ENCODE measurements at places on chromosomes 3 and 15.

- no peak for DNase-seq
Observed at GRCh38 chr15:73582851-73583379, 50.3 kb downstream of the NPTN start.

- DNase-seq, result no peak
Observed at GRCh38 chr15:38046257-38047051, 112.0 kb downstream of the TMCO5A start.

DNA sequence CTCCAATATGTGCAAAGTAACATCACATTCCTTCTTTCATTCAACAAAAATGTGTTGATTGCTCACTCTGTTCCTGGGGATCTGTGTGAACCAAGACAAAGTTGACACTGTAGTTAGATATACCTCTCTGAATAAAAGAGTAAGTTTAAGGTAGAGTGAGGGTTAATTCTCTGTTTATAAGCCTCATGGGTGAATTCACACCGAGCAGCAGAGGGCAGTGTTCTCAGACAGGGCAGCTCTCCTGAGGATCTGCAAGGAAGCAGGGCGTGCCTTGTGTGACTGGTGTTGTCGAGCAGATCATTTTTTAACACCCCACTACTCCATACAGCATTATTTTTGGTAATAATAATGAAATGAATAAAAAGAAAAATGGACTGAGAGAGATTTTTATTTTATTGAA is 34.4 kb downstream of the PAQR9 start:
- peak; percentile 41 for DNase-seq

DNA sequence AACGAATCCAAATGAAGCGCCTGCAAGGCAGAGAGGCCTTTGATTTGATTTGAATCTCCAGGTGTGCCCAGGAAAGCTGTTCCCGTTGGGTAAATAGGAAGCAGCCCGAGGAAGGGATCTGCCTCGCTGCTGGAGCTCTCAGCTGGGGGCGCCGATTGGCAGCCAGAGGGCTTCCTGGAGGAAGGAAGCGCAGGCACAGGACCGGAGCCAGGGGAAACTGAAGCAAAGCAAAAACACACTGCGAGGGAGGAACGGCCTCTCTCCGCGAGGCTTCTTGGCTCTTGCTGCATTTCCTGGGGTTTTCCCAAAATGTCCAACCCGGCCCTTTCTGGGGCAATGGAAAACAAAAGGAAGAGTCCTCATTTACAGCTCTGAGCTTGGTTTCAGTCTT is 80.3 kb downstream of the TMEM266 start:
- no peak for DNase-seq

DNA sequence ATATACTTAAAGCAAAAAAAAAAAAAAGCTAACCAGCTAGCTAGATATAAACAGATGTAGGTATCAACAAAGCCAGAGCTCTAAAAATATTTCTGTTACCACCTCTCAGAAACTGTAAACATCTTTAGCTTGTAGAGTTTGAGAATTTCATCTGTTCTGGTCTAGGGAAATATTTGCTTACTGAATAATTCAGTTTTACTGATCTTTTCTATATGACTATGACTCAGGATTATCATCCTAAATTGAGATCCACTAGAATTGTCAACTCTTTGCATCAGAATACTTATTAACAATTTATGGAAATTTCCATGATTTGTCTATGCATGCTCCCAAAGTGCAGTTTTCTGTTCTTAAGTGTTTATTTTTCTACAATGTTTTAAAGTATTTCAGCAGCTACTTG is 517.3 kb downstream of the DIPK2A start:
- DNase-seq, result no peak

DNA sequence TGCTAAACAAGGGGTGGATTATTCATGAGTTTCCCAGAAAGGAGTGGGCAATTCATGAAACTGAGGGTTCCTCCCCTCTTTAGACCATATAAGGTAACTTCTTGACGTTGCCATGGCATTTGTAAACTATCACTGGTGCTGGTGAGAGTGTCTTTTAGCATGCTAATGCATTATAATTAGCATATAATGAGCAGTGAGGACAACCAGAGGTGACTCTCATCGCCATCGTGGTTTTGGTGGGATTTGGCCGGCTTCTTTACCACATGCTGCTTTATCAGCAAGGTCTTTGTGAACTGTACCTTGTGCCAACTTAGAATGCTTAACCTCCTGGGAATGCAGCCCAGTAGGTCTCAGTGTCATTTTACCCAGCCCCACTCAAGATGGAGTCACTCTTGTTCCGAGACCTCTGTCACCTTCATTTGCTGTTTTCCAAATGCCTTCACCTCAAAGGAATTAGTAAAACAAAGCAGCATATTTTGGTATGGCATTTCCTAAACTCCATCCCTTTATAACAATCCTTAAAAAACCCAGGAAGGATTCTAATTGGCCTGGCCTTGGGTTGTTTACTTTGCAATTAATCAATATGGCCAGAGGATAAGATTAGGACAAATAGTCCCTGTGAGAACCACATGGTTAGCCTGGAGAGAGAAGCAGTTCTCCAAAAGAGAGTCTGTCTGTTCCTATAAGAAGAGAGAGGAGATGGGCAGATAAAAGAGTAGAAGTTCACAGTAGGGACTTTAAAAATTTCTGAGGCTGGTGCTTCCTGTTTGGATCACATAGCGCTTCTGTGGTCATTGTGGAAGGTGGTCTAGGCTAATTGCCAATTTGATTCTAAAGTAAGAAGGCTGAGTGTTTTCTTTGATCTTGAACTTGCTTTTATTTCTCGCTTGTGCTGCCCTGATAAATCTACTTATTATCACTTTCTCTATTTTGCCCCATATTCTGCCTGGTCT is 155.2 kb upstream of the EOMES start:
- no peak for DNase-seq

DNA sequence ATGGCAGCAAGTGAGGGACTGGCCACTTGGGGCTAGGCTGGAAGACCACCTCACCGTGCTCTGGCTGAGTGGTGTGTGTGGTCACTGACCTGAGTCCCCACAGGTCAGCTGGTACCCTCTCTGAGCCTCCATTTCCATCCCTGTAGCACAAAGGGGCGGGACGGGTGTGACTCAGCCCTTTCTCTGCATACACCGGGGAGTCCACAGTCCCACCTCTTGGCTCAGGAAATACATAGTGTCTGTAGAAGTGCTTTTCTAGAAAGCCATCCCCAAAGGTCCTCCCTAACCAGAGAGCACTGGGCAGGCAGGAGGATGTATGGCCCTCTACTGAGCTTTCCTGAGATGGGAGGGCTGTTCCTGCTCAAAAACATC is 27.2 kb downstream of the WNT7A start:
- no peak for DNase-seq

DNA sequence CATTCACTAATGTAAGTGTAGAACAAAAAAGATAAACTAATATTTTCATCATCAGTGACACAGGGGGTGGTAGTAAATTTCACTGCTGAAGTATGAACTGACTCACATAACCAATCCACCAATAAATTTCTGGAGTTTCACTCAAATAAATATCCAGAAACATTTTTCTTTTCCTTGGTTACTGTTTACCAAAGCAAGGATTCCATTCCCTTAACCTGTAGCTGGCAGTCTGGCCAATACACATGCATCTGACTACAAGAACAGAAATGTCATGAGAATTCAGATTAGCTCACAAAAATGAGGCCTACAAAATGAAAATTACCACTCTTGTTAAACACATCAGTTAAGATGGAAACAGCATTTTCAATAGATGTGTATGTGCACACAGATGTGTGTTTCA is 80.3 kb downstream of the STAG1 start:
- no peak for DNase-seq

DNA sequence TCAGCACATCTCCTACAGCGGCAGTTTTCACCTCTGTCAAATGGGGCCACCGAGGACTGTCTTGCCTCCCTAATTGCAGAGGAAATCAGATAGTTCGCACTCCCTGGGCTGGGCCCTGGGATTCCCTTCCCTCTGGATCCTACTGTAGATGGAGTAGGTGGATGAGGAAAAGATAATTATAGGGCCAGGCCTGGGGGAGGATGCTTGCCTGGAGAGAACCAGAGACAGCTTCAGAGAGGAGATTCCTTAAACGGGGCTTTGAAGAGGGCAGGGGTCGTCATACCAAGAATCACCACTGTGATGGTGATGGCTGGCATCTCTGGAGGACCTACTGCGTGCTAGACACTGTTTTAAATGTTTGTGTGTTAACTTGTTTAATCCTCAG is 50.8 kb upstream of the SLC6A6 start:
- DNase-seq, result no peak

DNA sequence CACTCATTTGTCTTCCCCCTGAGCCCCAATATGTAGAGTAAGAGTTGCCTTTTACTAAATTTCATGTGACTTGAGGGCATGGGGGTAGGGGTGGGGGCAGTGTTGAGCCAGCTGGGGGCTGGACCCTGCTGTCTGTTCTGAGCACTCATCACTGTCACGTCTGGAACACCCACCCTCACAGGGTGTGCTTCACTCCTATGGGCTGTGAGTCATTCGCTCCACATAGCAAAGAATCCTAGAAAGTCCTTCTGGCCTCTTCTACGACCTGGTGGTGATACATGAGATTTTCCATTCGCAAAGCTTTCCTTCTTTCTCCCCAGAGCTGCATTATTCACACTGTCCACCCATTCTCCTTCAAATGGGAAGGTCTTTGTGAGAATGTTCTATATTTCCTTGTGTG is 43.6 kb upstream of the MGLL start:
- DNase-seq, result no peak
